ENCODE measurements at places on chromosomes 6 and 20. TPM values are rescaled to one million over a fixed set of nuclear protein-coding genes. Genes with fewer than 3 reads are reported as not detected.

The FOXC1 gene
- 0.05 TPM for total RNA-seq

The CRISP3 gene
- not detected for total RNA-seq

- DNase-seq = no peak
- H3K36me3 ChIP-seq = no peaks in the 10 kb centered on the region
- no peak overlapping the region for H3K4me3 ChIP-seq
- H3K4me1 ChIP-seq = no peaks in the 10 kb centered on the region
- no peak overlapping the region for H3K27ac ChIP-seq
Observed at GRCh38 chr6:126110512-126111270, 124.4 kb downstream of the TRMT11 start.

GRCh38 chr6:14593286-14593685 lies 475.7 kb downstream of the CD83 start:
- H3K27me3 ChIP-seq = no peaks in the 10 kb centered on the region
- H3K27ac ChIP-seq = no peak overlapping the region
- H3K36me3 ChIP-seq = no peaks in the 10 kb centered on the region

DNA sequence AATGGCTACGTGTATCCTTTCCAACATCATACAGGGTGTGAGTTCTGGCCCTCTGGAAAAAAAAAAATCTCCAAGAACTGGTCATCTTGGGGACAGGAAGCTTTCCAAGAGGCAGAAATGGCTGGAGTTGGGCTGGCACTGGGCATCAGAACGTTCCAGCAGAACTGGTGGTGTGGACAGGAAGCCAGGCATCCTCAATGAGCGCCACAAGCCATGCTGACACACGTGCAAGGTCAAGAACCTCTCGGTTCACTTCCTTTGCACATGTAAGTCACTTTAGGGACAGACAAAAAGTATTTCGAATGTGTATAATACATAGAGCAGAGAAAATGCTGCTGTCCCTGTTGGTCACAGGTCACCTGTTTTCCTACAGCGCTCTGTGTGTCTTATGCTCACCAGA lies 27.4 kb upstream of the RIN2 start:
- peaks cover 6% of the 10 kb centered on the region for H3K4me1 ChIP-seq
- H3K27ac ChIP-seq = no peak overlapping the region
- H3K4me3 ChIP-seq = no peak overlapping the region
- peaks cover 1% of the 10 kb centered on the region for H3K27me3 ChIP-seq
- no peak for DNase-seq
- no peaks in the 10 kb centered on the region for H3K36me3 ChIP-seq

The BCL2L1 gene
- 121 TPM for total RNA-seq

GRCh38 chr6:10759884-10760329 lies 12.3 kb downstream of the TMEM14B start:
- H3K4me3 ChIP-seq = no peak overlapping the region
- peaks cover 58% of the 10 kb centered on the region for H3K36me3 ChIP-seq
- no peaks in the 10 kb centered on the region for H3K27me3 ChIP-seq
- peaks cover 29% of the 10 kb centered on the region for H3K4me1 ChIP-seq
